ENCODE measurements at places on chromosomes 5 and 9. TPM values are rescaled to one million over a fixed set of nuclear protein-coding genes. Genes with fewer than 3 reads are reported as not detected.

Gene ZDHHC11B
- polyA plus RNA-seq, result 5.1 TPM

Gene CD180
- polyA plus RNA-seq, result 0.19 TPM

Gene CNTNAP3
- polyA plus RNA-seq, result 0.93 TPM

Gene SLC34A1
- not detected for polyA plus RNA-seq

Gene ADAMTS19
- not detected for polyA plus RNA-seq

Gene TLX3
- polyA plus RNA-seq, result 11.1 TPM

Gene PPP3R2
- not detected for polyA plus RNA-seq

Gene PAEP
- not detected for polyA plus RNA-seq

Gene OBP2B
- not detected for polyA plus RNA-seq

Gene MYMK
- polyA plus RNA-seq, result 0.80 TPM

Gene PCDHB3
- 1.0 TPM for polyA plus RNA-seq

Gene EGFLAM
- 1.9 TPM for polyA plus RNA-seq

Gene TSLP
- 1.1 TPM for polyA plus RNA-seq

Gene CPEB4
- 9.2 TPM for polyA plus RNA-seq
